ENCODE measurements at places on chromosomes 3 and 15.

GRCh38 chr3:148931574-148931973, 59.8 kb upstream of the GYG1 start:
- DNase-seq = no peak

- no peak for DNase-seq
These were observed 41.3 kb downstream of the COL6A5 start for GRCh38 chr3:130386604-130387263.

- DNase-seq = no peak
These were observed 98.7 kb upstream of the IQSEC1 start for GRCh38 chr3:13171704-13172643.

DNA sequence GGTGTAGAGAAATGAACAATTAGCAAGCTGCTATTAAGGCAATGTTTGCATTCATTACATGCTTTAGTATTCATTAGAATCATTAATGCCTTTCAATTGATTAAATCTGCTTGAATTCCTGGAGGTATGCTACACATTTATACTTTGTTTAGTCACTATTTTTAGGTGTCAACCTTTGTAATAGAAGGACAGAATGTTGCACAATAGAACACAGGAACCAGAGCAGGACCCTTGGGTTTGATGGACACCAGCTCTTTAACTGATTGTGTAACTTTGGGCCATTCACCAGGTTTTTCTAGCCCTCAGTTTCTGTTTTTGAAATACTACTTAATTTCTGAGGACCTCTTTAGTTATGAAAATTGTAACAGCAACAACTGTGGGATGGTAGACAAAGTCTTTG, 317.6 kb upstream of the UMPS start:
- DNase-seq = no peak

DNA sequence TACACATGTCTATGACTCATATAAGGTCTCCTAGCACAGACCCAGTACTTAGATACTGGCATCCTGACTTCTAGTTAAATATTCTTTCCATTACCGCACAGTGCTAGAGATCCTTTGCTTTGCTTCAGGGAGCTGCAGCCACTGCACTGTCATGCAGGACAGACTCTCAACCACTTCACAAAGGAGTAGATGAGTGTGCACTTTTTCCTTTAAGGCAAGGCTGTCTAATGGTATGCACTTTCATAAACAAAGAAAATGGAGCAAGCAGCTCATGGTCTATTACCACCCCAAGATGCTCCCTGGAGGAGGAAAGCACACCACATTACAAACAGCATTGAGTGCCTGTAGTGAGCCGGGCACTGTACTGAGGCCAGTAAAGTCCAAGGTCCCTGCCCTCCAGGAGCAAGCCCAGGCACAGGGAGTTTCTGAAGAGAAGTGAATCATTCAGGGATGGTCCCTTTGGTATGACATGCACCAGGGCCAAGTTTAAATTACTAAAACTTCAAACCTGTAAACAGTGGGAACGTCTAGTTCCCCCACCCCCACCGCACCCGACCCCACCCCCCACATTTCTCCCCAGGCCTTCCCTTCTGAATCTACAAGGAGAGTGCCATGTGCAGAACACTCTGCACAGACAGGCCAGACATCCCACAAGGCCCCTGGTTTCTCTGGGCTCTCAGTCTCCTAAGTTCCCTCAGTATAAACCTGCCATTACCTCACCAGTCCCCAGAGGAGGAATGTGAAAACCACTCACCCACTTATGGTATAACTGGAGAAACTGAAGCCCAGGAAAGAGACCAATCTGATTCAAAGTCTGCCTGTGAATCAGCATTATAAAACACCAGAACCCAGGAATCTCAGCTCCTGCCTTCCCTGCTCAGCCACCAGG, 107.8 kb upstream of the BCL6 start:
- DNase-seq = no peak

GRCh38 chr3:61340931-61341461, 89.7 kb upstream of the FHIT start:
- DNase-seq = no peak

- no peak for DNase-seq
These were observed 157.9 kb downstream of the FOXP1 start for GRCh38 chr3:71425491-71426071.

GRCh38 chr15:84634228-84634837, 19.8 kb downstream of the WDR73 start:
- no peak for DNase-seq

DNA sequence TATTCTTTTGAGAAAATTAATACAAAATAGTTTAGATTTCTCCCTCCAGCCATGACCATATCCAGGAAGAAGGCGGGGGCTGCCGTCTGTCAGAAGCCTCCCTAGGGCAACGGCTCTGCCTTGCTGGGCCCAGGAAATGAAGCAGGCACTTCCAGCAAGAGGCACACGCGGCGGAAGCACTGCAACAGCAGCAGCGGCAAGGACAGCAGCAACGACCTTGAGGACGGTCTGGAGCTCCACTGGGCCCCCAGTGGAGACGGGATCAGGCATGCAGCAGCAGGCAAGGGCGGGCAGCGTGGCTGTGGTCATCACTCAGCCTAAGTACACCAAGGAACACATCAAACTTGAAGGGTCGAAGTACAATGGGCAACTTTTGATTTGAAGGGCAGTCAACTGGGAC, 61.3 kb upstream of the EPHA6 start:
- DNase-seq = no peak

GRCh38 chr3:132038198-132038825, 3.5 kb upstream of the CPNE4 start:
- no peak for DNase-seq

- DNase-seq = no peak
These were observed 74.0 kb upstream of the RAD18 start for GRCh38 chr3:9037144-9037711.

DNA sequence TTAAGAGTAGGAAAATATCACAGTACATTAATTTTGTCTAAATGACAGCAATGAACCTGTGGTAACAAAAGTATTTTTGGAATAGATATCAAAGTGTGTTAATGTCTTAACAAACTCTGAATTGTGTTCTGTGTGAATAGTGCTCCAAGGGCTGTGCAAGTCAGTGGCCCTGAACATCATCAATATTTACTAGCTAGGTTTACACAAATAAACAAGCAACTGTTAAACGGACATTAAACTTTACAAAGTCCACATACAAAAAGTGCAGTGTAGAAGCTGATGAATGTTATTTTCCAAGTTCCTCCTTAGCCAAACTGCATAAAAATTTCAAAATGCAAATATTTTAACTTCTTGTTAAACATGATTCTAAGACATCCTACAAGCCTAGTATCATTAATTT, 2.1 kb upstream of the GTF2A2 start:
- no peak for DNase-seq

GRCh38 chr3:140629357-140630137, 48.3 kb upstream of the TRIM42 start:
- no peak for DNase-seq

DNA sequence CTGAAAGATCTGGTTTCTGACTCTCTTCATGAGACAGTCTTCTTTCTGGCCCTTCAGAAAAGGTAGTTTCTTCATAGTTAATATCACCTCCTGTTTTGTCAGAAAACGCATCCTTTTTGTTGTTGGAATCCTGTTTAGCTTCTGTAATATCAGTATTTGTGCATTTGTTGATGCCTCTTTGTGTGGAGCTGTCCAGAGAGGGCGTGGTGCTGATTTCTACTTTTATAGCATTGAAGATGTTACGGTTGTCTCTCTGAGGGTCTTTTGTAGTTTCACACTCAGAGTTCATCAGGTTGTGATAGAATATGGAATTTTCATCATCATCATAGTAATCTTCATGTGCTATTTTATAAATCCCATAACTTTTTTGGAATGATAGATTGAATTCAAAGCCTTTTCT, 8.9 kb downstream of the GPR149 start:
- DNase-seq = no peak

- DNase-seq = no peak
These were observed 281.9 kb downstream of the TLE3 start for GRCh38 chr15:69815793-69816192.

DNA sequence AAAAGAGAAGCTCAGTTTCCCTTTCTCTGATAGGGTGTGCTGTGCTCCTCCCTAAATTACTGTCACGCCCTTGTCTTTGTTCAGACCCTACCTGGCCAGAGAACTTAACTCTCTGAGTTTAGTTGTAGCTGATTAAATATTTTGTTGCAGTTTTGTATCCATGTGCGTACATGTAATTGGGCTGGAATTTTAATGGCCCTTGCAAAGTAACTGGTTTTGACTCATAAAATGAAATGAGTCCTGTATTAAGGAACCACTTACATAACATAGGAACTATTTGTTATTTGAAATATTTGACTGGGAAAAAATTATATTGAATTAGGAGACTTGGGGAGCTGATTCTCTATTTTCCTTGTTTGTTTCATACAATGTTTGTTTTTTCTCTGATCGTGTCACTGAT, 80.2 kb downstream of the LRRK1 start:
- DNase-seq = no peak

- DNase-seq = no peak
These were observed 20.4 kb downstream of the KPNA4 start for GRCh38 chr3:160544844-160545503.
